Activated naive CD4-positive, alpha-beta T cell treated with Interleukin-2 at 50 U/mL for 16 hours (primary cell): ENCODE measurements at places on chromosomes 7 and 10.

- DNase-seq = no peak
Measured at GRCh38 chr10:29837586-29837985, 202.8 kb upstream of the SVIL start.

DNA sequence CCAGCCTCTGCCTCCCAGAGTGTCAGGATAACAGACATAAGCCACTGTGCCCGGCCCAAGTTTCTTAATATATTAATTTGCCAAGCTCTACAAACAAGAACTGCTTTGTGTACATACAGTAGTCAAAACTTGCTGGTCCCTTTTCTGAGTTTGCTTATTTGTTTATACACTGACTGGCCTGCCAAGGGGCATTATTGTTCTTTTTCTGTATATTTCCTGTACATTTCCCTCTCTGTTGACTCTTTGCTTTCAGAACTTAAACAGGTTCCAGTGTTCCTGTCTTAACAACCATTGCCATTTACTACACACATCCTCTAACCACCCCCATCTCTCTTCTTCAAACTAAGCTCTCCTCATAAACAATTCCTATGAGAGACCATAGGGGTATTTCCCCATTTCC is 61.5 kb upstream of the RPA3 start:
- no peak for DNase-seq

- no peak for DNase-seq
Measured at GRCh38 chr7:48108959-48109847, 20.1 kb downstream of the UPP1 start.

DNA sequence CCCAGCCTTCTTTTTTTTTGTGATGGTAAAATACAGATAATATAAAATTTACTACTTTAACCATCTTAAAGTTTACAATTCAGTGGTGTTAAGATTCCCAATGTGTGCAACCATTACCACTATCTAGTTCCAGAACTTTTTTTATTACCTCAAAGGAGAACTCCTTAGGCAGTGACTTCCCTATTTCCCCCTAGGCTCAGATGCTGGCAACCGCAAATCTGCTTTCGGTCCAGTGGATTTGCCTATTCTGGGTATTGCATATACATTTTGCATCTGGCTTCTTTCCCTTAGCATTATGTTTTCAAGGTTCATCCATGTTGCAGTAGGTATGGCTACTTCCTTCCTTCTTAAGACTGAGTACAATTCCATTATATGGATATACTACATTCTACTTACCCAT is 56.5 kb downstream of the AFAP1L2 start:
- no peak for DNase-seq

- DNase-seq = no peak
Measured at GRCh38 chr10:48613016-48613415, 8.1 kb upstream of the ARHGAP22 start.

DNA sequence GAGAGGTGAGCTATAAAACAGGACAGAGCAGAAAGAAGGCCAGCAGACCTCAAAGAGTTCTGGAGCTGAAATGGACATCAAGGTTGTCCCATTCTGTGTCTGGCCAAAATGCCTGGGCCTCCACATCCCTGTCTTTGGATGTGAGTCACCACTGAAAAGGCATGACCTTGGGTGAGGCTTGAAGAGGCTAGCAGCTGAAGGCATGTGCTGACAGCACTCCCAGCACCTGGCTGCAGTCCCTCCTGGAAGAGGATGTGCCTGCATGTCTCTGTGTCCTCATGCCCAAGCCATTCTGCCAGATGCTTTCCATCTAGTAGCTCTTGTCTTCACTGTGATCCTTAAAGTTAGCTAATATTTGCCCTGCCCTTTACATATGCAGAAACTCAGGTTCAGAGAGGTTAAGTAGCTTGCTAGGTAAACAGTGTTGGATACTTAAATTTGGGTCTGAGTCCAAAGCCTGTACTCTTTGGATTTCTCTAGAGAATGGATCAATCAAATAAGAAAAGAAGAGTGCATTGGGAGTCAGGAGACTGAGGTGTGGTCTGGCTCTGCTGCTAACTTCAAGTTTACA is 35.8 kb downstream of the HECW1 start:
- DNase-seq = no peak

- no peak for DNase-seq
Measured at GRCh38 chr7:121352323-121352722, 23.5 kb downstream of the WNT16 start.

- DNase-seq = no peak
Measured at GRCh38 chr7:116521046-116521664, 3.7 kb upstream of the CAV1 start.

- DNase-seq = no peak
Measured at GRCh38 chr10:88881320-88881719, 1.3 kb downstream of the STAMBPL1 start.

DNA sequence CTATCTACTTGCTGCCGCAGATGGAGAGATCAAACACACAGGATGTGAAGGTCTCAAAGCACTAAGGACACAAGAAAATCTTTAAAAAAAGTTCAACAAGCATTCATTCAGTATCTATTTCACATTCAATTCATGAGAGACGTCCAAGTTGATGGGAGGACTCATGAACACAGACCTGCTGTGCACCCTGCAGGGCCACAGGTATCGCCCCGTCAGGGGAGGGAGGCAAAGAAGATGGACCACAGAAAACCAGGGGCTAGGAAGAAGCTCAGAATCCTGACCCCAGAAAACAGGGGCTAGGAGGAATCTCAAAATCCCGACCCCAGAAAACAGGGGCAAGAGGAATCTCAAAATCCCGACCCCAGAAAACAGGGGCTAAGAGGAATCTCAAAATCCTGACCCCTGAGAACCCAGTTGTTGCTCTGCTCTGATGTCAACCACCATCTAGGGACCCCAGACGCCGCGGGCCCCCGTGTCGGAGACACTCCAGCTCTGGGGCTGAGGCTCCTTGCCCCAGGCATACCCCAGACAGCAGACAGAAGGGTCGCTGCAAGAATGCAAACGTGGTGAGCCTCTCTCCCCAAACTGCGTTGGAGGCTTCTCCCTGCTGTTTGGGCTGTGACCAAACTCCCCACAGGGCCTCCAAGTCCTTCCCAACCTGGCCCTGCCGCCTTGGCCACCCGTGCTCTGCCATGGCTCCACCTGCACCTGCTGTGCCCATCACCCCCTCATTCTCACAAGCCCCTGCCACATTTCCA is 197.6 kb downstream of the DIP2C start:
- no peak for DNase-seq

DNA sequence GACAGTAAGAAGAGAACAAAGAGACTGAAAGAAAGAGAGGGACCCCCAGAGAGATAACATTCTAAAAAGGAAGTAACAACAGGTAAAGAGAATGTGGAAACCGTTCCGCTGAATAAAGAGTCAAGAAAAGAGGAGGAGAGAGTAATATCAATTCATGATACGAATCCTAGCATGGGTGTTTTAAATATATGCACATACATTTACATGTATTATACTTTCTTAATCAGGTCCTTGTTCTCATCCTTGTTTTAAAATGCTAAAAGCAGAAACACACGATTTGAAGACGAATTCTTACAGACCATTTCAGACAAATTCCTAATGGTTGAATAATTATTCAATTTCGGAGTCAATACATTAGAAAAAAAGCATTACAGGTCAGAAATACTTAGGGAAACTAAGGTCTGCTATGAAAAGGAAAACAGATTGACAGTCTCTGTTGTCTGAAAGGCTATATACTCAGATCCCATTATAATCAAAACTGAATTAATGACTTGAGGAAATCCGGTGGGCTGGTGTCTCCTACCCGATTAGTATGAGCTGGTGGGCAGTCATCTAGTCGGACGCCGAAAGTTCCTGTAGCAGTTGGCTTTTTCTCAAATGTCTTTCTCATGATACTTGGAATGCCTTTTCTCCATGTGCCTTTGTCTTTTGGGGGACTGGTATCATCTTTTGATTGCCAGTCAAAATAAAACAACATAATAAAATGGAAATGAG is 127.3 kb downstream of the ARHGAP21 start:
- no peak for DNase-seq

GRCh38 chr10:96638696-96639095 is 51.9 kb upstream of the TM9SF3 start:
- no peak for DNase-seq

DNA sequence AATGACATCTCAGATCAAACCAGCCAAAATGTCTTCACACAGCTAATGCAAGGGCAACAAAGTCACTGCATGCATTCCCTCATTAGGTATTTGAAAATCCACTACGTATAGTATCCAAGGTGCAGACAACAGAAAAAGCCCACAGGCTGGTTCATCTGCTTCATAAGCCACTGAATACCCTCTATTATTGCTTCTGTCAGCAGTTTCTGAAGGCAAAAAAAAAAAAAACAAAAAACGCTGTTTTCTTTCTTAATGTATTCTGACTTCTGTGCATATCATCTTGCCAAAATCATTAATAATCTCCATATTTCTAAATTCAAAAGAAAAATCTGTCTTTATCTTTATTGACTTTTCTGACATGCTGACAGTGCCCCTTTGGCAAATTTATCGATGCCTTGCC is 13.4 kb downstream of the CPVL start:
- no peak for DNase-seq

GRCh38 chr10:66639371-66639770 is 286.5 kb upstream of the LRRTM3 start:
- DNase-seq = no peak

DNA sequence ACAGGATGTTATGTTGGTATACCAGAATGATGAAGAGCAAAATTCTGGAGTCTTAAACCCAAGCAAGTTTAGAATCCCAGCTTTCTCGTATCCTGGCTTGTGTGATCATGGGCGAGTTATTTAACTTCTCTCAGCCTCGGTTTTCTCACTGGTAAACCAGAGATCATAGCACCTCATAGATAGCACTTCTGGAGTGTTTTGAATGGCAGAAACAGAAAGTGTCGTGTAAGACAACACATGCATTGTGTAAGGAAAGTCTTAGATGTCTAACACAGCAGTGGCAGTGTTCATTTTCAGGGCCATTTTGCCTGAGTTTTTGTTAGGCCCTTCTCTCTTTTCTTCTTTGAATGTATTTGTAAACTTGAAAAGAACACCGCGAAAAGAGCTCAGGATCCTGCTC is 465.1 kb downstream of the AUTS2 start:
- DNase-seq = no peak

- DNase-seq = peak; percentile 57
Measured at GRCh38 chr10:14605231-14605925, 169.3 kb downstream of the FAM107B start.

DNA sequence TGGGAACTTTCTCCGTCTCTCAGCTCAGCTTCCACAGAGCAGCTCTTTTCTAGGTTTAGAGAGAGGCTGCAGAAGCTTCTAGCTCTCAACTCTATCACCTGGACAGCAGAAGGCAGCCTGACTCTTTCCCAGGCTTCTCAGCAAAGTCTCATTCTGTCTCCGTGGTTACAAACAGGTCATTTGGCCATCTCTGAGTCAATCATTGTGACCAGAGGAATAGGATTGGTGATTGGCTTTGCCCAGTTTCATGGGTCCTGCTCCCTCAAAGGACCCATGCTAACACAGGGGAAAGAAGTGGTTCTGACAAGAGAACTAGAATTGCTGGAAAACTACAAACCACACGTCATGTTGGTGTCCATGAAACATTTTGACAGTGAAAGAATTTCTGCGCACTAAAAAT is 43.6 kb downstream of the PRR15 start:
- DNase-seq = no peak

GRCh38 chr7:70681469-70682350 is 450.2 kb upstream of the GALNT17 start:
- DNase-seq = peak; percentile 27

DNA sequence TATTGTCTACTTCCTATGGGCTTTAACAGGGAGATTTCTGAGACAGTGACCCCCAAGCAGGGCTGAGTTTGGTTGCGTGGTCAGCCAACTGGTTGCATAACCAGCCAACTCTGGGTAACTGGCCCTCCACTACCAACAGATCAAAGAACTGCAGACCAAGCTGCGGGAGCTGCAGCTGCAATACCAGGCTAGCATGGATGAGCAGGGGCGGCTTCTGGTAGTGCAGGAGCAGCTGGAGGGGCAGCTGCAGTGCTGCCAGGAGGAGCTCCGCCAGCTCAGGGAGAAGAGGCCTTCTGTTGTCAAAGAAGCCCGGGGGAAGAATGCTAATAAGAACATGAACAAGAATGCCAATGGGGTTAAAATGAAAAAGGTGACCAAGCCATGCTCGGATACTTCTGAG is 15.7 kb upstream of the FLNC start:
- DNase-seq = no peak

GRCh38 chr7:82413237-82413636 is 30.3 kb downstream of the CACNA2D1 start:
- no peak for DNase-seq

- DNase-seq = no peak
Measured at GRCh38 chr7:257647-257992, 32.4 kb upstream of the FOXL3 start.

DNA sequence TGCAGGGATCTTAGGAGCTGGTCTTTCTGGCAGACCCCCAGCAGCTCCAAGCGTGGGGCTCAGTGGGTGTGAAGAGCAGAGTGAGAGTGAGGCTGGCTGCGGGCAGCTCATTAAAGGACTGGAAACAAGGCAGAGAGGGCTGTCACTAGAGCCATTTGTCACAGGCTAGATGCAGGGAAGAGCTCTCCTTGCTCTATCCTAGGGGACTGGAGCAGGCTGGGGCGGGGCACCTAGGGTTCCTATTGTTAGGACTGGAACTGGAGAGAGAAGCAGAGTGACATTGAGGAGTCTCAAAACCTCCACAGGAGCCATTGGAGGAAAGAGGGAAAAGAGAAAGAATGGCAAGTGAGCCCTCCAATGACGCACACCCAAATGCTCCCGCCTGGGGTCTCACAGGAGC is 772 bp upstream of the DDC start:
- DNase-seq = no peak

- DNase-seq = no peak
Measured at GRCh38 chr7:42688056-42688371, 223.9 kb downstream of the C7orf25 start.

- no peak for DNase-seq
Measured at GRCh38 chr7:79288655-79289054, 164.8 kb downstream of the MAGI2 start.

- no peak for DNase-seq
Measured at GRCh38 chr10:116104210-116104932, 168.6 kb downstream of the GFRA1 start.

DNA sequence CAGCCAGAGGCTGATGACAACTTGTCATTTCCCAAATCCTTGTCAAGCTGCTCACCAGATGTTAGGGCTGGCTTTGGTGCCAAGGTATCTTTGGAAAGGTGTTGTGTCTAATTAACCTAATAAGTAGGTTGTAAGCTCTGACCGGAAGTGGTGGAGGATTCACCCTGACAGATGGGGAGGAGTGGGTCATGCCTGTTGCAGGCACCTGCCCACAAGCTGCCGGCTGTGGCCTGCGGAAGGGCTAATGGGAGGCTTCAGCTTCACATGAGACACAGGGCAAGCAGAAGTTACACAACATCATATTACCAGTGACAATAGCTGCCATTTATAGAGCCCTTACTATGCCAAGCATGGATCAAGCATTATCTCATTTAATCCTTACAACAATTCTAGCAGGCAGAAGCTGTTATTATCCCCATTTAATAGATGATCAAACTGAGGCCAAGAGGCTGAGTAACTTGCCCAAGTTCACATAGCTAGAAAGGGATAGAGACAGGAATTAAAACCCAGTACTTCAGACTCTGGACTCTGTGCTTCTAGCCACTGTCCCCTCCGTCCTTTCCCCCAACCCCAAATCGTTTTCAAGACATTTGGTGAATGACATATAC is 63.1 kb upstream of the DUSP5 start:
- DNase-seq = no peak
